Stimulated activated CD8-positive, alpha-beta memory T cell treated with anti-CD3 and anti-CD28 coated beads, Interleukin-4, amount 100 ng/mL, for 24 hours (primary cell): ENCODE measurements at places on chromosomes 16 and 17.

DNA sequence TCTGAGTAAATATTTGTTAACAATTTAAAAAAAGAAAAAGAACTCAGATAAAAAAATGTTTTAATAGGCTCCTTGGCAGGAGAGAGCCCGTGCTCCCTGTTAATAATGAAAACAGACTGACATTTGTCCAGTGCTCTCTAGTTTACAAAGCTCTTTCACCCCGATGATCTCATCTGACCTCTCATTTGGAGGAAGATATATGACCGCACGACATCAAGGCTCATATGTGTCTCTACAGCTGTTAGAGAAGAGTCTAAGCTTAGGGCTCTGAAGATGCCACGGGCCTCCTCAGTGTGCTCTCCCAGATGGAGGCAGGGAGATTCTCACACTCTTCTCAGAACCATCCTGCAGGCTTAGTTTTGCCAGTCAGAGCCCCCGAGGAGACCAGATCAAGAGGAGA is 280.8 kb upstream of the IRX5 start:
- no peak for DNase-seq

GRCh38 chr16:77794586-77794985 is 6.2 kb downstream of the VAT1L start:
- no peak for DNase-seq

DNA sequence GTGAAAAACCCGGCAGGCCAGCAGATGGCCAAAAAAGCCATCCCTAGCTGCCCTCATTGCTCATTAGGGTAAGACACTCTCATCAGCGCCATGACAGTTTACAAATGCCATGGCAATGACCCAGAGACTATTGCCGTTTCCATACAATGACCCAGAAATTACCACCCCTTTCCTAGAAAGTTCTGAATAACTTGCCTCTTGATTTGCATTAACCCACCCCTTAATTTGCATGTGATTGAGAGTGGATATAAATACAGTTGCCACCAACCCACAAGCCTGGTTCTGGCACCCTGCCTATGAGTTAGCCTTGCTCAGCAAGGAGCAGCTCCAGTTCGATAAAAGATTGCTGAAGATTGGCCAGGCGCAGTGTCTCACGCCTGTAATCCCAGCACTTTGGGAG is 16.1 kb upstream of the C16orf54 start:
- DNase-seq, result no peak

GRCh38 chr16:26382586-26382985 is 684.1 kb upstream of the C16orf82 start:
- DNase-seq, result no peak

- DNase-seq, result no peak
Observed at GRCh38 chr16:11053916-11054460, 109.6 kb downstream of the CLEC16A start.

- no peak for DNase-seq
Observed at GRCh38 chr16:68478526-68479250, 30.4 kb upstream of the SMPD3 start.

GRCh38 chr17:36730095-36730808 is 128.9 kb downstream of the MRM1 start:
- no peak for DNase-seq

GRCh38 chr17:54785643-54786268 is 114.9 kb upstream of the TOM1L1 start:
- DNase-seq, result no peak

DNA sequence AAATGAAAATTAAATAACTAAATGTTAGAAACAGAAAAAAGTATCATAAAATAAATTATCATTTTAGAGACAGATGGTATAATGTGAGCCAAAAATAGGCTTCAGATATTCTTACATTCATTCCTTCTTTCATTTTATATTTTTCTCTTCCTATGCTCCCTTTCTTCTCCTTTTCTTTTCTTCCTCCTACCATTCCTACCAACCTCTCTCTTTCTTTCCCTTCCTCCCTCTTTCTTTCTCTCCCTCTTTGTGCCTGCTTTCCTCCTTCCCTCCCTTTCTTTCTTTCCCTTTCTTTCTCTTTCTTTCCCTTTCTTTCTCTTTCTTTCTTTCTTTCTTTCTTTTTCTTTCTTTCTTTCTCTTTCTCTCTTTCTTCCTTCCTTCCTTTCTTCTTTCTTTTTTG is 275.6 kb upstream of the ELAC2 start:
- no peak for DNase-seq

DNA sequence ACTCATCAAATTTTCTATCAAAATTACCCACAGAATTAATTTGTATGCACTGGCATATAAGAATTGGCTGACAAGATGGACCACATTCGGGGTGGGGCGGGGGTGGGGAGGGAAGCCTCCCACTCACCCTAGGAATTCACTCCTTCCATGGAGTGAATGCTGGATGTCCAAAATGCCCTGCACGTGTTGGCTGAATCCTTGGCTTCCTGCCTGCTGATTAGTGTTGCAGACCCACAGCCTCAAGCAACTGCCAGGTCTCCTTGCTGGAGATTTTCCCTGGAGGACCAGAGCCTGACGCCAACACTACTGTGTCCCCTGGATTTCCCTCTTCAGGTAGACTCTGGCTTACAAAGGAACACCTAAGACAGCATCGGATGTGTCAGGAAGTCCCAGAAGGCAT is 575.7 kb upstream of the CDH11 start:
- no peak for DNase-seq

- DNase-seq, result no peak
Observed at GRCh38 chr17:74447628-74448159, 15.8 kb downstream of the GPRC5C start.

DNA sequence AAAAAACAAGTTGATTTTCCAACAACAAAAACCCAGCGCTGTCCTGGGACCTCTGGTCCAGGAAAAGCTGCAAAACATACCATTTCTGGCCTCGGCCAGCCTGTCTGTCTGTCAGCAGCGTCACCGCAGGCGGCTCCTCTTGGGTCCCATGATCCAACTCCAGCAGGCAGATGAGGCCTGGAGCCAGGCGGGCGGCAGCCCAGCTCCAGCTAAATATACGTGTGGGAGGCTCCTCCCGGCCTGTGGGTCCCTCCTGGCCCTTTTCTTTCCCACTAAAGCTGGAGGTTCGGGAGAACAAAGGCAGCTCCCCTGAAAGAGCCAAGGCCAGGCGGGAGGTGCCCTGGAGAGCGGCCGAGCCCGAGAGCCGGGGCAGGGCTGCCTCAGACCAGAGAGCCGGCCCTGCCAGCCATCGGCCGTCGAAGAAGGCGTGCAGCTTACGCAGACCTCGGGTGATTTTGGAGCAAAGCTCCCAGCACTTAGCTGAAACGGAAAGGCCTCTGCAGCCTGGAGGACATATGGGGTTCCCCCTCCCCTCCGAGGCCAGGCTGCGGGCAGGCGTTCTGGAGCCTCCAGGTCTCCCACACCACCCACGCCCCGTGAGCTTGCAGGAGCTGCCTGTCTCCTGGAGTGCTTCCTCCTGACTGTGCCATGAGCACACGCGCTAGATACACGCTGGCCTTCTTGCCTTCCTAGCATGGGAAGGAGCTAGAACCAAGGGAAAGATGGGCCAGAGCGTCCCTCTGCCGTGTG is 19.9 kb upstream of the JPH3 start:
- no peak for DNase-seq

- DNase-seq, result no peak
Observed at GRCh38 chr17:51908841-51909537, 249.5 kb downstream of the CA10 start.

DNA sequence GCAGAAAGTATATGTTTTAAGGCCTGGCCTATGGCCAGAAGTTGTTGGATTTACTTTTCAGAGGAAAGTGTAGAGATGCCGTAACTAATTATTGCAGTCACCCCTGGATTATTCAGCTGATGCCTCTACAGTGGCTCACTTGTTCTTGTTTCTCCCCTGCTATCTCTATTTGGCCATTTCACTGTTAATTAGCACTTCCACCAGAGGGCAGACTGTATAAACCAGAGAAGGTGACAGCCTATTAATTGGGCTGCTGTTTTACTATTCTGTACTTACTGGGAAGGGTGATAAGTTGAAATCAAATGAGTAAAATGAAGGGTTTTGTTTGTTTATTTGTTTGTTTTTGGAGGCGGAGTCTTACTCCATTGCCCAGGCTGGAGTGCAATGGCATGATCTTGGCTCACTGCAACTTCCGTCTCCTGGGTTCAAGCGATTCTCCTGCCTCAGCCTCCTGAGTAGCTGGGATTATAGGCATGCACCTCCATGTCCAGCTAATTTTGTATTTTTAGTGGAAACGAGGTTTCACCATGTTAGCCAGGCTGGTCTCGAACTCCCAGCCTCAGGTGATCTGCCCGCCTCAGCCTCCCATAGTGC is 66.0 kb downstream of the CDK12 start:
- DNase-seq, result no peak

- DNase-seq, result no peak
Observed at GRCh38 chr17:39486242-39486641, 25.0 kb downstream of the CDK12 start.

- DNase-seq, result no peak
Observed at GRCh38 chr17:16652847-16653366, 743 bp downstream of the ZNF624 start.

- no peak for DNase-seq
Observed at GRCh38 chr16:89122322-89122851, 28.7 kb downstream of the ACSF3 start.

GRCh38 chr17:47099451-47099986 is 89.6 kb downstream of the CDC27 start:
- DNase-seq, result no peak

DNA sequence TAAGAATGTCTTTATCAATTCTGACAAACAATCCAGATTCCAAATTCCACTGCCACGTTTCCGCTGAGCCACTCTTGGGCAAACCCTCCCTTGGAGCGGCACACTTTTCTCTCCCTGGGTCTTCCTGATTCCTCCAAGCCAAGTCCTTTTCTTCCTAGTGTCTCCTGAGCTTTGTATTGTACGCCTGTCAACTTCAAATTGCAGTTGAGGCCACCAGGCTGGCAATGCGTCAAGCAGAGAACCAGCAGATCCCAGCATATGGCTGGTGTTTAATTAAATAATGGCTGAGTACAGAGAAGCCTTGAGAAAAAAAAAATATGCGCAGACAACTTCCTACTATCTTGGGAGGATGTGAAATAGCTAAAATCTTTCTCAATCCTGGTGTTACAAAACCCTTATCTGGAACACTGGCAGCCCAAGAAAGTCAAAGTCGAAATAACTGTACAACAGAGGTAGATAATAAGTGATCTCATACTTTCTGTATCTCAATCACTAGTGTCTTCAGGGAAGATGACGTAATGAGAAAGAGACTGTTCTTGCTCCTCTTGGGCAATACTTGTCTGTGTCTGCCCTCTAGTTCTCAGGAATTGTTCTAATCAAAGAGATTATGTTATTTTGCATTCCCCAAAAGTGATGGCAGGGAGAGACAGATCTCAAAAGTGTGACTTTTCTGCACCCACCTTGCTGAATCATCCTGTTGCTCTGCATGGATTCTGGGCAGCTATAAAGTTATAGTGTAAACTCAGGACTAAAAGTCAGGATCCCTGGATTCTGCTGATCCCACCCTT is 15.0 kb downstream of the SMIM36 start:
- no peak for DNase-seq

DNA sequence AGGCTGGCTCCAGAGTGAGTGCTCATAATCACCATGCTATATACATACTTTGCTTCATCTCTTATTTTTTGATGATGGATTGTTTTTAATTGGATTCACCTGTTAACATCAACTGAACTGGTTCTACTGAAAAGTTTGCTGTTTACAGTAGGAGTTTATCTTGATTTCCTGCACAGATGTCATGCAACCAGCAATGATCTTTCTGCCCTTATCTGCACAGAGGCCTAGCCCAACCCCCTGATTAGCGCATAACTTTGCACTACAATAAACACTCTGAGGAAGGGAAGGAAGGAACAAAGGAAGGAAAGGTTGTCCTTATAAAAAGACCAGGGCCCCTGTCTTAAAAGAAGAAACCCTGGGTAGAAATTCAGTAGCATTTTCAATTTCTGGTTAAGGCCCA is 152.9 kb downstream of the RGS9 start:
- no peak for DNase-seq

- no peak for DNase-seq
Observed at GRCh38 chr16:5428932-5429331, 331.3 kb upstream of the EEF2KMT start.

DNA sequence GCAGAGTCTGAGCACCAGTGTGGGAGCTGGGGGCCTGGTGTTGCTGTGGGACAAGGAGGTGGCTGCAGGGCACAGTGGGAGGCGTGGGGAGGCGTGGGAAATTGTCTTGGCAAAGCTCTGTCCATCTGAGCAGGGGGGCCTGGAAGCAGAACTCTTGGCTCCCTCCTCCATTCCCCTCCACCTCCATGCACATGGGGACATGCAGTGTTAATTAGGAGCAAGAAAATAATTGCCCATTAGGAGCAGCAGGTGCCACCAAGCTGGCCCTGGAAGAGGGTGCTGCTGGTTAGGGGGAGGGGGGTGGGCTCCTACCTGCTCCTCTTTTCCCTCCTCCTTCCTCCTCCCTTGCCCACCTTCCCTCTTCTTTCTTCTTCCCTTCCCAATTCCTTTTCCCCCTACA is 4.5 kb downstream of the TTYH2 start:
- DNase-seq, result no peak

DNA sequence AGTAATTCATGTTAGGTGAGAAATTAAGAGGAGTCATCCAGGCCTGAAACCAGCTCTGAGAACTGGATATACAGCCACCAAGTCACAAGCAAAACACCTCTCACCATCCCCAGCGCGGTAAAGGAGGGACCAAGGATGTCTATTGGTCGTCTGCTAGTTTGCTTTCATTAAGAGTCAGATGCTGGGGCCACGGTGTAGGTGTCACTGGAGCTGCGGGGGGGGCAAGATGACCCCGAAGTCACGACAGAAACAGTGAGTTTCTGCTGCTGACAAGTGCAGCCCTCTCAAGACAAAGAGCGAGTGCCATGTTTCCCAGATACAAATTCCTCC is 790 bp downstream of the NCBP3 start:
- DNase-seq, result peak; percentile 25

DNA sequence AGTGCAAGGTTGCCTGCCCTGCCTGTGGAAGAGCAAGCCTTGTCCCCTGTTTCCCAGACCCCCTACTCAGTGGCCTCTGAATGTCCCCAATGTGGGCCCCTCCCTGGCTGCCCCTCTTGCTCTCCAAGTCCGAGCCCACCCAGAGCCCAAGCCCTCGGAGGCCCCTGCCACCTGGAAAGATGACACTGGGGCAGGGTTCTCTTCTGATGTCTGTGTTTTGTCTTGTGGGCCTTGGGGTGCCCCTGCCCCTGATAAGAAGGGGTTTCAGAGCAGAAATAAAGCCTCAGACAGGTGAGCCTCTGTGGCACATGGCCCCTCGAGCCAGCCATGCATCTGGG is 85.4 kb upstream of the CBX4 start:
- no peak for DNase-seq

DNA sequence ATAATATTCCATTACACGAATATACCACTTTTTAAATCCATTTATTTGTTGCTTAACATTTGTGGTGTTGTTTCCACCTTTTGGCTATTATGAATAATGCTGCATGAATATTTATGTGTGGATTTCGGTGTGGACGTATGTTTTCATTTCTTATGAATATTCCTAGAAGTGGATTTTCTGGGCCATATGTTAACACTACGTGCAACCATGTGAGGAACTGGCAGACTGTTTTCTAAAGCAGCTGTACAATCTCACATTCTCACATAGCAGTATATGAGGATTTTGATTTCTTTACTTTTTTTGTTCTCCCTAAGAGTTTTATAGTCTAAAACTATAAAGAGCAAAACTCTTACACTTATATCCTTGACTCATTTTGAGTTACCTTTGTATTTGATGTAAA is 143.4 kb downstream of the MAP2K4 start:
- no peak for DNase-seq
